Ureter (tissue), 1 donor: ENCODE measurements at places on chromosomes 7 and 10. TPM values are rescaled to one million over a fixed set of nuclear protein-coding genes. Genes with fewer than 3 reads are reported as not detected.

SKIDA1 gene
- total RNA-seq, result 3.6 TPM

ZNF425 gene
- total RNA-seq, result 3.0 TPM

DNA sequence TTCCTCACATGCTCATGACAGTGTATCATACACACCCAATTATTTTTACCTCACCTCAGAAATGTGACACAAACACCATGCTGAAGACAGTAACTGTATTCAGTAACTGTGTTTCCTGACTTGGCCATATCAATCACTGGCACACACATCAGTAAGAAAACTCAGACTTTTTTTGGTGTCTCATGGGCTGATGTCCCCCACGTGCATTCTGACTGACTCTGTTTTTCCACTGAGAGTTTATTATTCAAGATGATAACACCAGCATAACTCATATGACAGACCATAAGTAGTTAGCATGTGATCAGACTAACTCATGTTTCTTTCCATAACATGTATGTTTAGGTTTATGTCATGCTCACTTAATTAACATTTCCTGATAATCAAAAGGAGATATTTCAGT lies 124.8 kb downstream of the CD36 start:
- DNase-seq, result no peak

ASB4 gene
- not detected for total RNA-seq

- no peak for DNase-seq
Measured at GRCh38 chr10:122301055-122301810, 30.1 kb downstream of the BTBD16 start.

DNA sequence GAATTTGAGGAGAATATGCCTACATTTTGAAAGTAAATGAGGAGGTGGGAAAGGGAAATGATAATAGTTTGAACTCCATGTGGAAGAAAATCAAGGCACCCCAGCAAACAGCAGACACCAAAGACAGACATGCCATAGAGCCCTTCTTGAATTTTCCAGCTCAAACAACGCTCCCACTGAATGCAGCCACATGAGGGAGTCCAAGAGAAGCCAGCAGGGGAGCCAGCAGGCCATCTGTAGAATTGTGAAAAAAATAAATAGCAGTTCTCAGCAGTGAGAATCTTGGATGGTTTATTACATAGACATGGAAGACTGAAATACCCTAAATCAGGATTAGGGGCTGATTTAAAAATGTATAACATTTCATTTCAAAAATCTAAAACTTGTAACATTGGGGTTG lies 1567.3 kb upstream of the LRRTM3 start:
- no peak for DNase-seq

ODAD2 gene
- 0.86 TPM for total RNA-seq

DNA sequence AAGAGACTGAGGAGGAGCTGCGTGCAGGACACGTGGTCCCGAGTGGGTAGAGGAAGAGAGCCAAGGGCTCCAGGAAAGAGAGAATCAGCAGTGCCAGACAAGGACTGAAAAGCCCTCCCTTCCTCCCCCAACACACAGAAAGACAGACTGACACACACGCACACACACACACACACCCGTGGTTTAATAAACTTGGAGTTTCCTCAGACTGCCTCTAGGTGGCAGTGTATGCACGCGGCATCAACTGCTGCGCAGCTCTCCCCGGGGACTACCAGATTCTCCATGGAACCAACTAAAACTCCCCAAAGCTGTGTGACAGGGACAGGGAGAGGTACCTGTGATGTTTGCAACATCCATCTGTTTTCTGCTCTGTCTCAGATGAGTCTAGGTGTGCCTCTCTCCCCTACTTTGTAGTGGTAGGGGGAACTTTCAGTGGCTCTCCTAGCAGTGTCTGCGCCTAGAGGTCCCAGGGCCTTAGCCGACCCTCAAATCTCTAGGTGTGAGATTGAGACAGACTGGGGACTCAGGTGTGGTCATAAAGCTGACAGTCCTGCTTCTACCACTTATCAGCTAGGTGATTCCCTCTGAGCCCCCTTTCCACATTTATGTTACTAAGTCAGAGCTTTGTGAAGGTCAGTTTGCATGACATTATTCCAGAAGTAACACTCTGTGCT lies 9.3 kb upstream of the TSPAN14 start:
- DNase-seq, result peak; percentile 83

DNA sequence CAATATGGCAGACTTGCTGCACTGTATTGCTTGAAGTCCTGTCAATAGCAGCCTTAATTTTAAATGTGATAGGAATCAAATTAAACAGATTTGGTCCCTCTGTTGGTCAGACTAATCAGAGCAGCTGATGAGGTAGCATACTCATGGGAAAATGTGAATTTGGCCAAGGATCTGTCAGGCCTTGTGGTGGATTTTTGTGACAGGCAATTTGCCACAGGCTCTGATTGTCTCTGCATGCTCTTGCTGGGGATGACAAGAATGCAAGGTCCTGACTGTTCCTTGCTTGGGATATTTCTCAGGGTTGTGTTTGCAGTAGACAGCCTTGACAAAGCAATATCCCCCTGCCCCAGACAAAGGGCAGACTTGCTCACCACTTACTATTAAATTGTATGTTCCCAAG lies 41.5 kb upstream of the GARS1 start:
- no peak for DNase-seq

DNA sequence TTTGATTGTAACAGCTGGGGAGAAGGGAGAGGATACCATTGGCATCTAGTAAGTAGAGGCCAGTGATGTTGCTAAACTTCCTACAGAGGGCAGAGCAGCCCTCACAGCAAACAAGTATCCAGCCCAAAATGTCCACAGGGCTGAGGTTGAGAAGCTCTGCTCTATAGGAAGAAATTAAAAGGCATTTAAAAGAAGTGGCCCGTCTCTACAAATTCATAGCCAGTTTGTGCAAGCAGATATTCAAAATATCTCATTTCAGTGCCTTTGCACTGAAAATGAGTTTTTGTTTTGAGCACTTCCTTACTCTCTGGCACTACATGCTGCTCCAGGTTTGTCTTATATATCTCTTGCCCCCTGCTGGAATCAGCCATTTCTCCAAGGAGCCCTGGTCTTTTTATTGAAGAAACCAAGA lies 330.0 kb downstream of the BBS9 start:
- DNase-seq, result no peak

GRCh38 chr7:100879685-100880261 lies 4.9 kb downstream of the SRRT start:
- DNase-seq, result no peak

DNA sequence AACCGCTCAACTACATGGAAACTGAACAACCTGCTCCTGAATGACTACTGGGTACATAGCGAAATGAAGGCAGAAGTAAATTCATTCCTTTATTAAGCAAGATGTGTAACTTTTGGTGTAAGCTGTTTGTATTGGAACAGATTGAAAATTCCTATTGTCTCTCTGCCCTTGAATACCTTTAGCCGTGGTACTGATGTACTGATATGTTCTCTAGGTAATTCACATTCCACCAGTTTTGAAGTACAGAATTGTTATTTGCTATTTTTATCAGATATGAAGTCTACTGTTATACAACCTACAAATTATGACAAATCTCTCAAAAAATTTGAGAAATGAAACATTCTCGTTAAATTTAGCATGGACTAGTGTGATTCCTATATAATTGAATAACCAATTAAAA lies 17.7 kb downstream of the ZMYND11 start:
- DNase-seq, result no peak

GPR146 gene
- total RNA-seq, result 8.7 TPM

GRCh38 chr7:97439637-97440214 lies 292.2 kb upstream of the TAC1 start:
- DNase-seq, result no peak

- DNase-seq, result no peak
Measured at GRCh38 chr7:26850193-26850651, 14.2 kb downstream of the SKAP2 start.

- no peak for DNase-seq
Measured at GRCh38 chr7:123999703-124000102, 33.2 kb downstream of the TMEM229A start.

SPDYE11 gene
- total RNA-seq, result not detected

- no peak for DNase-seq
Measured at GRCh38 chr10:115022733-115023132, 70.4 kb upstream of the ATRNL1 start.

GRCh38 chr7:1712907-1713501 lies 42.9 kb downstream of the ELFN1 start:
- no peak for DNase-seq

GRCh38 chr10:14156104-14156503 lies 174.6 kb downstream of the FRMD4A start:
- DNase-seq, result no peak

DNA sequence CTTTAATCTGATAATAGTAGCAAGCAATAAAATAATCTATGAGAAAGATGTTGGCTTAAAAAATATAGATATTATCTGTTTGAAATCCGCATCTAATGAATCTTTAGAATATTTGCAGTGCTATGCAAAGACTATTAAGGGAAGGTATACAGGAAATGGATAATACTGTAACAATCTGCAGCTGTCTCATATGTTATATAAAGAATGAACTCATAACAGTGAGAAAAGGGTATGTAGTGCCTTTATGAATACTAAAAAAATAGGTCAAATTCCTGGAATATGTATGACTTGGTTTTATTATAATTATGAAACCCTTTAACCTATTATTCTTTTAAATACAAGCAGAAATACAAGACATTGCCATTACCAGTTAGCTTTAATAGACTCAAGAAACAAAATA lies 105.1 kb upstream of the GPR22 start:
- no peak for DNase-seq

DNA sequence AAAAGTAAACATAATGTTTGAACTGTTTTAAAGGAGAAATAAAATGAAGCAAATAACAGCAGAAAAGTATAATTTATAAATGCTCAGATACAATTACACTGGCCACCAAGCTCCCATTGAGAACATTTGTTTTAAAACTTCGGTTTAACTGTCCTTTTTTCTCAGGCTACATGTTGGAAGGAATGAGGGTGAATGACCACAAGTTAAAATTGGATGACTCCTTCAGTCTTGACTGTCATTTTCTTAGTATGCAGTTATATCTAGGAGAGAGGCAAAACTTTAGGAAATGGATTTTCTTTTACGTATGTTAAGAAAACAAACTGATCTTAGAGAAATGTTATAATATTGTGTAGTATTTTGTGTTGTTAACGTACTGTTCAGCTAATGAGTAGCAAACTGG lies 5.0 kb downstream of the TRIM24 start:
- DNase-seq, result no peak

GRCh38 chr10:15035385-15036301 lies 8.1 kb upstream of the OLAH start:
- DNase-seq, result no peak
